ENCODE measurements at places on chromosomes 13 and 19.

DNA sequence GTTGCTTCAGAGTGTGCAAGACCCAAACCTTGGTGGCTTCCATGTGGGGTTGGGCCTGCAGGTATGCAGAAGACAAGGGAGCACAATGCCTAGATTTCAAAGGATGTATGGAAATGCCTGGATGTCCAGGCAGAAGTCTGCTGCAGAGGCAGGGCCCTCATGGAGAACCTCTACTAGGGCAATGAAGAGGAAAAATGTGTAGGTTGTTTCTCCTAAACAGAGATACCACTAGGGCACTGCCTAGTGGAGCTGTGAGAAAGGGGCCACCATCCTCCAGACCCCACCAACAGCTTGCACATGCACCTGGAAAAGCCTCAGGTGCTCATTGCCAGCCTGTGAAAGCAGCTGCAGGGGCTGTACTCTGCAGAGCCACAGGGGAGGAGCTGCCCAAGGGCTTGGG, 532.6 kb upstream of the GPC6 start:
- no peak for DNase-seq

GRCh38 chr13:44236801-44237207, 136.8 kb upstream of the SERP2 start:
- no peak for DNase-seq

DNA sequence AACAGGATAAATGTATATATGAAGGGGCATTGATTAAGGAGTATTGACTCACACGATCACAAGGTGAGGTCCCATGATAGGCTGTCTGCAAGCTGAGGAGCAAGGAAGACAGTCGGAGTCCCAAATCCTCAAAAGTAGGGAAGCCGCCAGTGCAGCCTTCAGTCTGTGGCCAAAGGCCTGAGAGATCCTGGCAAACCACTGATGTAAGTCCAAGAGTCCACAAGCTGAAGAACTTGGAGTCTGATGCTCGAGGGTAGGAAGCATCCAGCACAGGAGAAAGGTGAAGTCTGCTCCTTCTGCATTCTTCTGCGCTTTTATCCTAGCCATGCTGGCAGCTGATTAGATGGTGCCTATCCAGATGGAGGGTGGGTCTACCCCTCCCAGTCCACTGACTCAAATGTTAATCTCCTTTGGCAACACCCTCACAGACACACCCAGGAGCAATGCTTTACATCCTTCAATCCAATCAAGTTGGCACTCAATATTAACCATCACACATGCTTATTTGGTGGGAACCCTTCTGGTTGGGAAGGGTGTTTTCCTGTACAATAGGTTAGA, 55.1 kb downstream of the SLAIN1 start:
- DNase-seq, result no peak

GRCh38 chr19:29809795-29810503, 1.8 kb upstream of the CCNE1 start:
- DNase-seq, result no peak

DNA sequence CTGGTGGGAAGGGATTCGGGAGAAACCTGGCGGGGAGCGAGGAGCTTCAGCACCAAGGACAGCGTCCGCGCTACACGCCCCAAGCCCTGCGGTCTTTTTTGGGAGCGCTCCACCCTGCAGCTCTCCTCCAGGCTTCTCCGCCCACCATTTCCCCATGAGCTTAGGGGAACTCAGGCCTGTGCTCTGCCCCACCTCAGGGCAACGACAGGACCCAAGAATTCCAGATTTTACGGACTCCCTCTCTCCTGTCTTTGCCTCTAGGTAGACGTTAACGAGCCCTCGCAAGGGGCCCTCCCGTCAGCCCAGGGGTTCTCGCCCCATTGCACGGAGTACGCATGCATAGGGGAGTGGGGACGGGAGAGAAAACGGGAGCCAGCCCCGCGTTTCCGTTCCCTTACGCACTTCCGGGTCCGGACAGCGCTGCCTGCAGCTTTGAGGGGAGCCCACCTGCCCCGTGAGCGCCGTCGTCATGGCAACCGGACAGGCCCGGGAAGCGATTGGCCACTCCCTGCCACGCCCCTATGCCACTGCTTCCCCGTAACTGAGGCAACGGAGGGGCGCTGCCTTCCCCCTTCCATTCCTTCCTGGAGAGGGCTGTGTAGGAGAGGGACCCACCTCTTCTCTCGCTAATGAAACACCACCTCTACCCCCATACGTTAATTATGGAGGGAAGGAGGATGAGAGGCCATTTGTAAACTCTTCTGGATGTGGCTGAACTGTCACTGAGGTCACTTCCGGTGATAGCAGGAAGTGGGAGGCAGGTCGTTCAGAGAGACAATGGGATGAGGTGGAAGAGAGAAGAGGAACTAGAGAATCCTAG, 20.8 kb downstream of the NOVA2 start:
- DNase-seq, result no peak

GRCh38 chr19:28319227-28319626, 893.7 kb downstream of the UQCRFS1 start:
- DNase-seq, result no peak

GRCh38 chr19:19741184-19741583, 8.3 kb upstream of the ZNF14 start:
- no peak for DNase-seq

GRCh38 chr19:52391135-52391534, 6.5 kb upstream of the ZNF528 start:
- DNase-seq, result no peak

DNA sequence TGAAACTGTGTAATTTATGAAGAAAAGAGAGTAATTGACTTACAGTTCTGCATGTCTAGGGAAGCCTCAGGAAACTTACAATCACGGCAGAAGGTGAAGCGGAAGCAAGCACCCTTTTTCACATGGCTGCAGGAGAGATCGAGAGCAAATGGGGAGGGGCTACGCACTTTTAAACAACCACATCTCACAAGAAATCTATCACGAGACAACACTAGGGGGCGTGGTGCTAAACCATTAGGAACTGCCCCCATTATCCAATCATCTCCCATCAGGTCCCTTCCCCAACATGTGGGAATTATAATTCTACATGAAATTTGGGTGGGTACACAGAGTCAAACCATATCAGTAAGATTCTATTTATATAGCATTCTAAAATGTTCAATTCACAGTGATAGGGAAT, 114.8 kb upstream of the TRPC4 start:
- DNase-seq, result no peak

DNA sequence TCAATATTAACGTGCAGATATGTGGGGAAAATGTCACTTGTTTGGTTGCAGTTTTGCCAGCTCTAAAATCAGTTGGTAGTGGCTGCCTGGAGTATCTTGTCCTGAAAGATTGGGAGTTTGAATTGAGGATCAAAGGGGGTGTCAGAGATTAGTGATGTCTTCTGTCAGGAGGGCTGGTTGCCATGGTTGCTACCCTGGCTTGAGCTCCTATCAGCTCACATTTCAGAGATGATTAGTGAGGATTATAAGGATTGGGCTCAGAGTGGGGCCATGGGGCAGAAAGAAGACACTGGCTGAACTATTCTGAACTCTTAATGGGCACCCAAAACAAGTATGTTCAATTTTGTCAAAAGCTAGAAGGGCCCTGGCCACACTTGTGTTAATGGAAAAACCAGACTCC, 95.5 kb upstream of the RNF113B start:
- DNase-seq, result no peak

GRCh38 chr19:27905074-27905473, 1307.9 kb downstream of the UQCRFS1 start:
- no peak for DNase-seq

DNA sequence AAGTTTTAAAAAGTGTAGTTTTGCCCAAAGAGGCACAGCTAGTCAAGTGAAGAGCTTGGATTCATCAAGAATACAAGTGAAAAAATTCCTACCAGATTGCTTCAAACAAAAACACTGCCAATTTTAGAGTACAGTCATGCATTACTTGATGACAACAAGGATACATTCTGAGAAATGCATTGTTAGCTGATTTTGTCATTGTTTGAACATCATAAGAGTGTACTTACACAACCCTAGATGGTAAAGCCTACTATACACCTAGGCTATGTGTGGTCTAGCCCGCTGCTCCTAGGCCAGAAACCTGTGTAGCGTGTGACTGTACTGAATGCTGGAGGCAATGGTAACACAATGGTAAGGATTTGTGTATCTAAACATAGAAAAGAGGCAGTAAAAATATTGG, 41.1 kb downstream of the TMTC4 start:
- DNase-seq, result no peak

- no peak for DNase-seq
These were observed 90.5 kb upstream of the RFC3 start for GRCh38 chr13:33727297-33728083.

DNA sequence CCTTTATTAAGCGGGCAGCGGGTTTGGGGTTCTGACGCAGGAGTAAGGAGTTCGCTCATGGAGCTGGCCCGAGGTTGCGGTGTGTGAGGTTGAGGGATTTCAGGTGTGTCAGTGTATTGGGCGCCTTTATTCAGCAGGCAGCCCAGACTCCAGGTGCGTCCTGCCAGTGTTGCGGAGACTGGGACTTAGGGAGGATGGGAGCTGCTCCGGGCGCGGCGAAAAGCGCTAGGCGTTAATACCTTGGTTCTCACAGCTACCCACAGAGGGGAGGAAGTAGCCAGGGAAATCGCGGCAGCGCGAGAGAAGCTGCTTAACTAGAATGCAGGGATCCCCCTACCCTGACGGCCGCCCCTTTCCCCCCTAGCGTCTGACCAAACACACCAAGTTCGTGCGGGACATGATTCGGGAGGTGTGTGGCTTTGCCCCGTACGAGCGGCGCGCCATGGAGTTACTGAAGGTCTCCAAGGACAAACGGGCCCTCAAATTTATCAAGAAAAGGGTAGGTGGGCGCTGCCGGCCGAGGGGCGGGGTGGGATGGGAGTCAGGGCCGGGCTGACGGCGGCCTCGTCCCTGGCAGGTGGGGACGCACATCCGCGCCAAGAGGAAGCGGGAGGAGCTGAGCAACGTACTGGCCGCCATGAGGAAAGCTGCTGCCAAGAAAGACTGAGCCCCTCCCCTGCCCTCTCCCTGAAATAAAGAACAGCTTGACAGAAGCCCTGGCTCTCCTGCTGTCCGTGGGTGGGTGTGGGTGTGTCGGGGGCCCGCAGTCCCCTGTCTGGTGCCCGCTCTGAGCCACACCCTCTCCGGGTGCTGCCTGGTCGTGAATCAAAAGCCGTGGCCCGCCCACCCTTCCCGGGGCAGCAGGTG, 1.1 kb downstream of the RPL36 start:
- no peak for DNase-seq

DNA sequence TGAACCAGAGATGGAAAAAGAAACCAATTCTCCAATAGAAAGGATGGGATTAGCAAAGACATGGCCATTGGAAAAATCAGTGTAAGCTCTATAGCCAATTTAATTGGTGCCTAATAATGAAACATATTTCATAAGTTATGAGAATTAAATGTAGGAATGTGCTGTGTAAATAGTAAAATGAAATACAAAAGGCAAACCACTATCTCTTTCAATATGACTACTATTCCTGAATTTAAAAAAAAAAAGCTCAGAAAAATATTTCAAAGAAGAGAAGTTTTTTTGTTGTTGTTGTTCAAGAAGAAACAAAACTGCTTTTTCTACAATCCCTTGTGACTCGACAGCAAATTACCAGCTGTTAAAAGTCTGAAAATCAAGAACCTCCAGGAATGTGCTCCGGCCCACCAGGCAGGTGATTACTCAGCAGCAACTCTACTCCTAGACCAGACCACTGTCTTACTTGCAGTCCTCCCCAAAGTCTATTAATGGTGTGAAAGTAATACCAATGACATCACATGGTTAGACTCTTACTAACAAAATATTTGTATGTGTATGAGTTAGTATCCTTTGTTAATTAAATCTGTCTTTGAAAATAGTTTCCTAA, 362.4 kb downstream of the KCTD12 start:
- no peak for DNase-seq

DNA sequence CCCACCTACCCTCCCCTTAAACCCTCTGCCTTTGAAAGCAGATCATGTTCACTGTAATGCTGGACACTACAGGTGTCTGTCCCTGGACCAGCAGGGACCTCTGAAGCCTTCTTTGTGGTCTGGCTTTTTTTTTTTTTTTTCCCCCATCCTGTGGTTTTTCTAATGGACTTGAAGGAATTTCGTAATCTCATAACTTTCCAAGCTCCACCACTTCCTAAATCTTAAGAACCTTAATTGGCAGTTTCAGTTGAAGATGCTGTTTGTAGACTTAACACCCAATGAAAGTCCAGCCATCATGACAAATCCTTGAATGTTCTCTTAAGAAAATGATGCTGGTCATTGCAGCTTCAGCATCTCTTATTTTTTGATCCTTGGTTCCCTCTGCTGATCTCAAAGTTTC, 45.0 kb upstream of the LRCH1 start:
- DNase-seq, result no peak

- no peak for DNase-seq
These were observed 3.3 kb upstream of the ATP1A3 start for GRCh38 chr19:41997121-41997850.

GRCh38 chr13:74562381-74562780, 428.2 kb upstream of the KLF12 start:
- DNase-seq, result no peak

DNA sequence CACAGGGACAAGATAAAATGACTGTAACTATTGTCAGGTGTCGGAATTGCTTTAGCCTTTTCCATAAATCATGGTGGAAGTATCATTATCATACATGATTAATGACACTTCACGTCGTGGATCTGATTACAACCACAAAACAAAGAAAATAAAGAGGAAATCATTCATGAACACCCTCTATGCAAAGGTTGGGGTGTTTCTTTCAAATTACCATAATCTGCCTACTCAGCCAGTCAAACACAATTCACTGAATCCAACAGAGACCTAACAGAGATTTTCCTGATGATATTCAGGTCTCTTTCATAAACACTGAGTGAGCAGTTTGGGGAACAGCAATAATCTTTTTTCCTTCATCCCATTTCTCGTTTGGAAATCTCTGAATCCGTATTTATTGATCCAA, 625.6 kb downstream of the DCT start:
- DNase-seq, result no peak

- no peak for DNase-seq
These were observed 8.5 kb downstream of the CDX2 start for GRCh38 chr13:27960362-27961226.

DNA sequence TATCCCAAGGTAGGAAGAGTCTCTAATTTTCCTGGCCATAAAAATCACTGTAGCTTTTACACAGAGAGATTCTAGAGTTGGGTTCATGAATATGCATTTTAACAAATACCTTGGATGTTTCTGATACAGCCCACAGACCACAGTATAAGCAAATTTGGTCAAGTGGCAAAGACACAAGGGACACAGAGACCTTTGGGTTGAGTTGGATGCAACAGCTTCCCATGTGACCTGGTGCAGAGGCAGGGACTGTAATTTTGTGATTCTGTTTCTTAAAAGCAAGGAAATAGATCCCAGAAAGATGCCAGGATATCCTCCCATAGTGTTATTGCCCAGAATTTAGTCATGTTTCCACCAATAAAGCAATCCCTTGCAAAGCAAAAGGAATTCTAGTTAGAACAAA, 27.0 kb downstream of the FPR3 start:
- DNase-seq, result no peak

DNA sequence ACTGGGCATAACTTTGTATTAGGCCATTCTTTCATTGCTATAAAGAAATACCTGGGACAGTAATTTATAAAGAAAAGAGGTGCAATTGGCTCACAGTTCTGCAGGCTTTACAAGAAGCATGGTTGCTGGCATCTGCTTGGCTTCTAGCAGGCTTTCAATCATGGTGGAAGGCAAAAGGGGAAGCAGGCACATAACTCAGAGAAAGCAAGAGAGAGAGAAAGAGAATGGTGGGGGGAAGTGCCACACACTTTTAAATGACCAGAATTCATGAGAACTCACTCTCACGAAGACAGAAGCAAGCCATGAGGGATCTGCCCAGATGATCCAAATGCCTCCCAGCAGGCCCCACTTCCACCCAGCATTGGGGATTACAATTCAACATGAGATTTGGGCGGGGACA, 179.7 kb downstream of the SPRY2 start:
- no peak for DNase-seq
